Bone marrow (tissue), 2 donors: ENCODE measurements at places on chromosomes 7 and 10.
A peak's percentile ranks its signal among the peaks of the same experiment; 100 is the strongest.

DNA sequence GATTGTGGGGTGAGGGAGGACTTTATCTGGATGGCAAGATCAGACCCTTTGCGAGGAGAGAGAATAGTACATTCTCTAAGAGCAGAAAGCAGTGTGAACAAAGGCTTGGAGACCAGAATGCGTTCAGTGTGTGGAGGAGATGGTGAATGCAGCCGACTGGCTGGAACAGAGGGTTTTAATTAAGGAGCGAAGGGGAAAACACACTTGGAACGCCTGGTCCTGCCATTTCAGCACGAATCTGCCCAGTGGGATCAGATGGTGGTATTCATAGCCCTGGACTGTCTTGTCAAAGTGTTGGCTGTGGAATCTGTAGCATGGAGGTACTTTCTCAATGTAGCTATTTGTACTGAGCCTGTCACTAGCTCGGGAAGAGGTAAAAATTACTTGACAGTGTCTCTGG lies 260.9 kb downstream of the SLC25A13 start:
- DNase-seq = no peak

DNA sequence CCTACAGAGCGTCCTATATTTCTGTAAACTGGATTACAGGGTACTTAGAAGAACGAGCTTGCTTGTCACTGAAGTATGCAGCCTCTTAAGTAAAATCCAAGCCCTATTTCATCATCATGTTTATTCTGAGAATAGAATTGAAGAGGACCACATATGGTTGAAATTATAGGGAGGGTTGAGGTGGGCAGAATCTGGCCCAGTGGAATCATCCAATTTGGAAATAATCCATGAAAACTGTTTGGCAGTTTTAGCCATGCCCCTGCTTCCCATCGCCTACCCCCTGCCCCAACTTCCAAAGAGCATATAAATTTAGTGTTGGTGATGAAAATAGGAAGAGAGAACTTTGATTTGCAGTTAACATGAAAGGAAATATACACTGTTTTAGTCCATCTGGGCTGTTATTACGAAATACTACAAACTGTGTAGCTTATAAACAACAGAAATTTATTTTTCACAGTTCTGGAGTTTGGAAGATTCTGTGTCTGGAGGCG lies 150.4 kb downstream of the PRKG1 start:
- no peak for DNase-seq

GRCh38 chr7:3896169-3896765 lies 595.2 kb downstream of the SDK1 start:
- DNase-seq = no peak

DNA sequence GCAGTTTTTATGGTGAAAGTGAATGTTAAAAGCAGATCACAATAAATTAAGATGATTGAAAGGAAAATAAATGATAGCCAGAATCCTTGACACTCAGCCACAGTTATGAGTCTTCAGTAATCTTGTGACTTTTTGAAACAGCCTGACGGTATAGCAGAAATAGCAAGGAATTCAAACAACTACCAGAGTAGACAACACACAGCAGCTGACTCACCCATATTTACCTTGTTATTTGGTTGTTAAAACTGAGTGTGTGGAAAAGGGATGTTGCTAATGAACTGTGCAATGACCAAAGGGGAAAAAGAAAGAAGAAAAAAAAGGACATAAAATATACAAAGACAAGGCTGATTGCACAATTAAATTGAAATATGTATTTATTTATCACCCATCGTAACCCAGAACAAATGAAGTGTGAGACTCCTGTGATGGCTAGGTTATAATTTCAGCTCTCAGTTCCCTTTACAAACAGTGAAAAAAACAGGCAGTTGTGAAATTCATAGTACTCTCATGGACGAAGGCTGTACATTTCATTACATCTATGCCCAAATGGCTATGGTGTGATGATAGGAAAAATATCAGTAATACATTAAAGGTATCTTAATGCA lies 1023.0 kb upstream of the SORCS1 start:
- DNase-seq = no peak

GRCh38 chr7:103765901-103766300 lies 223.6 kb downstream of the RELN start:
- DNase-seq = no peak

DNA sequence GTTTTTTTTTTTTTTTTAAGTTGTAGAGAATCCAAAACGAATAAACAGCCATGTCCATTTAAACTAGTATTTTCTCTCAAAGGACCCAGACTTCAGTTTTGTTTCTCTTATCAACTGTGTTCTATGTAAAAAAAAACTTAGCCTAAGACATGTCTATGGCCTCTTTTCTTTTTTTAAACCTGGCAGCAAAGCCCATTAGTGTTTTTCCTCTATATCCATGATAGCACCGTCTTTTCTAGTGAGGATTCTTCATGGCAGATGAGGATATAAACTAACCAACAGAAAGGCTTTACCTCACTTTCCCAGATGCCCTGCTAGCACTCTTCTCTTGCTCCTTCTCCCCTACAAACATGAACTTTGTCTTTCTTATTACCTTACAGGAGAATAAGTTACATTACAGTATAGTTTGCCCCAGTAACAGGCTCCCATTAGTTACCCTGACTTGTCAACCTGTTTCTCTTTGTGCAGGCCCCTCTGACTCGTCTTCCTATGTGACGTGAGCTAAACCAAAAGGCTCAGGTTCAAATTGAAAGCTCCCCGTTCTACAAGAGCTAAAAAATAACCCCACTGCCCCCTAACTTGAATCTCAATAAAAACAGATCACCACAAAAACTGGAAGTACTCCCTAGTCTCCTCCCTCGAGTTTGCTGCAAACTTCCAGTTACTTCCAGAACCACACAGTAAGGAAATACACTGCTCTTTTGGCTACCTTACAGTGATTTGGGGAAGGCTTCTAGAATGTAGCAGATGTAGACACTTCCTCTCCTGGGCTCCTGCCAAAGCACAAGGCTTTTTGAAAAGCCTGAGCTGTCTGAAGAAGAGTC lies 20.1 kb downstream of the P4HA1 start:
- peak; percentile 66 for DNase-seq

DNA sequence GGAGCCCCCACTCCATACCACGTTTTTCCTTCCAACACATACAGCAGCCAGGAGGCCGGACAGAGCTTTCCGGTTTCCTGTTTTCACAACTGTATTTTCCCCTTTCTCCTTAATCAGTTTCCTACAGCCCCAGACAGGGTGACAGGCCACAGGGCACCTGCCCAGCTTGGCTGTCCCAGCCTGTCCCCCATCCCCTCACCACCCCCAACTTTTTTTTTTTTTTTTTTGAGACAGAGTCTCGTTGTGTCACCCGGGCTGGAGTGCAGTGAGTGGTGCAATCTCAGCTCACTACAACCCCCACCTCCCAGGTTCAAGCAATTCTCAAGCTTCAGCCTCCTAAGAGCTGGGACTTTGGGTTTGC lies 10.3 kb upstream of the HSPB1 start:
- peak; percentile 87 for DNase-seq

GRCh38 chr10:133403784-133404183 lies 9.8 kb downstream of the MTG1 start:
- no peak for DNase-seq

DNA sequence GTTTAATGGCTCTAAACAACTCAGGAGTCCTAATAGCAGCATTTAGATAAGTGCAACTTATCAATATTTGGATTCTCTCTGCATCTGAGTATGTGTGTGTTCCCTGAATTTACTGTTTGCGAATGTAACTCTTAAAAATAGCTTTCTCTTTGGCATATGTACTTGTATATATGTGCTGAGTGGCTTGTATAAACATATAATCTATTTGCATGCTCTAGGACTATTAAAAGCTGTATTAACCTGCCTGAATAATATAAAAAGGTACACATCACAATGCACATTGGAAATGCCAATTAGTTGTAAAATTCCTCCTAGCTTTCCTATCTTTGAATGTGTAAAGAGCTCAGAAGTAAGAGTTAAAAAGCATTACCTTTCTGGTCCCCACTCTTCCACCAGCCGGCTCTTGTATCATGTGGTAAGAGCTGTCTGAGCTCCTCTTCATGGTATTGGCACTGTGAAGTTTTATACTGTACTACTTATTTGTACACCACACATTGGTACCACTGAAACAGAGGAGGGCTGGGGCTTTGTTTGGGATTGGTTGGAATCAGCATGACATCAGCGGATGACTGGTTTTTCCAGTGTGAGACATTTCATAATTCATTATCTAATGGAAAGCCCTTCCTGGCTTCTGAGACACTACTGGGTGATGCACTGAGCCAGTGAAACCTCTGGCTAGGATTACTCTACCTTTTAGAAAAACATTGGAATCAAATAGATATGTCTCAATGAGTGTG lies at the start of gene INHBA:
Gene INHBA (minus strand): TSS at position 456 of the 737 bp plus-strand sequence. CDS start 2,716 bp downstream, outside the sequence.
- no peak for DNase-seq

DNA sequence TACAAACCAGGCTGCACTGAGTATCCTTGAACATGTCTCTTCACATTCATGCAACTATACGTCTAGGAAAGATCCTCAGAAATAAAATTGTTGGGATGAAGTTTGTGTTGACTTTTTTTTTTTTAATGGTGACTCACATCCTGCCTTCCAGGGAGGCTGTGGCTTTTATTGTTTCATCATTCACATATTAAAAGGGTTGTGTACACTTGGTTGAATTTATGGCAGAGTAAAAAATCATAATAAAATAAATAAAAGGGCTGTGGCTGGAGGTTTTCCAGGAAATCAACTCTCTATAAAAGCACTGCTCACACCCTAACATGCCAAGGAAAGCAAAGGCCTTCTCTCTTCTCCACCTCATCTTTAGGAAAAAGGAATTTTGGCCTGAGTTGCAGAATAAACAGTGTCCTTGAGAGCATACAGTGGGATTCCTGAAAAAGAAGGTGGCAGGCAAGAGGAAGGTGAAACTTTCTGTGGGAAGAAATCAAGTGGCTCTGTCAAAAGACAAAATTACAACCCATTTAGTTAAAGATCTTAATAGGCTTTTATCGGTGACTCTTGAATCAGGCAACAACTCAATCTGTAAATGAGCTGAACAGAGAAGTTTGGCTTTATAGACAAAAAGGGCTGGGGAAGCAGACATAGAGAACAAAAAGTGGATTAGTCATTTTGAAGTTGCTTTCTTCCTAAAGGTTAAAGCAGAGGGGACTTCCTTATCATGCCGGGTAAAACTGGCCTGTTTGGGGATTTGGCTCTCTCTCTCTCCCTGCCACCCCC lies 41.6 kb upstream of the FHIP2A start:
- no peak for DNase-seq

DNA sequence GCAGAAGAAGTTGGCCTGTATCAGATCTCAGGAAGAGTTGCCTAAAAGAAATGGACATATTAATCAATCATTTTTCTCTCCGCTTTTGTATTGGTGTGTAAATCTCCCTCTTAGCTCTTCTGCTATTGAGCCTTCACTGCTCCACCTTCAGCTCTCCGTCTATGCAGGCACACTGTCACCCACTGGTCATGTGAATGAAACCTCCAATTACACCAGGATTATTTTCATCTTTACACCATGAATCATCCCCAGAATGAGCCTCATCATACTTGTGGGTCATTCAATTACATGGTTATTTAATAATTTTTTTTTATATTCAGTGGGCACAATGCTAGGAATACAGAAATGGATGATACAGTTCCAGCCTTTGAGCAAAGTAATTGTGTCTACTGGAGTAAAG lies 92.6 kb downstream of the LRRC4 start:
- no peak for DNase-seq

DNA sequence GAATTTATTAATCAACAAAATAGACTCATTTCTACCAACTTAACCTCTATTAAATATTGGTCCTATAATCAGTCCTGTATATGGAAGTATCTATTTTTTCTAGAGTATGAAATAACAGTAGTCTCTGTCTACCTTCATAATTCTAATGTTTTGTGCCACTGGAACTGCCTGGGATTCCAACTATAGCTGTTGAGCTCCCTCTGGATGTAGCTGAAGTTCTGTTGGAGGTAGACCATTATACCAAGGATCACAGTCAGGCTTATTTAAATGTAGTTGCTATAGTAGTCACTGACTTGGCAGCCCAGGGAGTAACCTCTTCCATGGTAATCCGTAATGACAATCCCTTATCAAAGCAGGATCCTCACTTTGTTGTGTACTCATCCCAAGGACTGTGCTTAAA lies 48.5 kb upstream of the PHYHIPL start:
- no peak for DNase-seq

DNA sequence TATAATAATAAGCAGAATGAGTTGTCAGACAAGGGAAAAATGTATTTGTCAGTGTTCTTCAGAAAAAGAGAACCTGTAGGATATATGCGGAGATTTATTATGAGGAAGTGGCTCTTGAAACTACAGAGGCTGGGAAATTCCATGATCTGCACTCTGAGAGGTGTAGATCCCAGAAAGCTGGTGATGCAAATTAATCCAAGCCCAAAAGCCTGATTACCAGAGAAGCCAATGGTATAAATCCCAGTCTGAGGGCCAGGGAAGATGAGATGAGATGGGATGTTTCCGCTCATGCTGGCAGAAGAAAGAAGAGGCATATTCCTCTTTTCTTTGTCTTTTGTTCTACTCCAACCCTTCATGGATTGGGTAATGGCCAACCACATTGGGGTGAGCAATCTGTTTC lies 732.8 kb upstream of the IGFBP3 start:
- DNase-seq = no peak
